Right lobe of liver (tissue), 6 donors: ENCODE measurements at places on chromosomes 5 and 9.

DNA sequence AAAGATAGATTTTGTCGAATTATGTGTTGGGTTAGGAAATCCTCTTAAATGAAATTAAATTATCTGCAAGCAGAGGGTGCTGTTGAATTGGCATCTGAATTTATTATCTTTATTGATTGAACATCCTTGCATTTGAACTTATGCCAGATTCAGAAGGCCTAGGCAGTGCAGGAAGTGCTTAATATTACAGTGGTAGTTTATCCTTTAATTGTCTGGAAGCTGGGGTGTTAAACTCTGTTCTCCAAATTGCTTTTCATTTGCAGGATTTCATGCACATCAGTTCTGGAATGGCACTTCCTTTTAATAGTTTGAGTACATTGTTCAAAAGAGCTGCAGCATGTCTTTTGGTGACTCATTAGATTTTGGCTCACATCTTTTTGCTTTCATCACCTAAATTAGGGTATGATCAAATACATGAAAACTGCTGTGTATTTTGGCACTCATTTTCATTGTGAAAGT, 186.3 kb downstream of the KDM4C start:
- no peak for DNase-seq

DNA sequence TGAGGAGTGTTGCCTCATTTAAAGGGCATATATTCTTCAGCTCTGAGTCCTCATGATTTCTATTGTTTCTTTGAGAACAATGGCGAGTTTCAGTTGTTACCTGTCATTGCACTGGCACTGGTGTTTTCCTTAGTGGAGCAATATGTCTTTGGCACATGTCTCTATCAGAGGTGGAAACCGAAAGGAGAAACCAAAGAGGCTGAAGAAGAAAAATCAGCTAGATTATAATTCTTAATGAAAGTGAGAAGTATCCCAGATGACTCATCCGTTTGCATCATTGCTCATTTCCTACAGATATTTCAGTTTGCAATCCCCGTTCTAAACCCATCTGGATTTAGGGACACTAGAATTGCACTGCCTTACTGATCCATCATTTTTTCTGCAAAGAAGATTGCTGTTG, 324.6 kb downstream of the TMEM232 start:
- no peak for DNase-seq

GRCh38 chr9:75109210-75109839, 21.0 kb downstream of the OSTF1 start:
- DNase-seq = no peak

GRCh38 chr5:134115806-134116175, 1.3 kb downstream of the TCF7 start:
- DNase-seq = no peak

DNA sequence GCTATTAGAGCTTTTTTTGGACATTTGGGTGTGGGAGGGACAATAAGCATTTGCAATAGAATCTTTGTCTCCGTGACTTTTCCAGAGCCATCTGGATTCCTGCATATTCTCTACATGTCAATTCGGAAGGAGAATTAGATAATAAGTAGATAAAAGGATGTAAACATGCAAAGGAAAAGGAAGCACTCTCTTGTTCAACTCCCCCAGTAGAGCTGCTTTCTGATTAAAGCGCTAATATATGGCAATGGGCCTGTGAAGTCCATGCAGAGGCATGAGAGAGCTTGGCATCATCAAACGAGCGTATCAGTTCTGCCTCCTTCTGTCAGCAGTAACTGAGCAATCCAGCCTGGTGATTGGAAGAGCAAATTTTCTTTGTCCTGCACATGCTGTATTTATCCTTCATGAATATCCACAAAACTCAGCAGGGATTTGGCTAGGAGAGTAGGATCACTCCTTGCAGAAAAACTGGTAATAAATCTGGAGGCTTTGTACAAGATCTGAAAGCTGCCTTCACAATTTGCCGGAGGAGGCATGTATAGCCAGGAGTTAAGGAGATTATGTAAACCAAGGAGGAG, 1752.9 kb downstream of the MAT2B start:
- no peak for DNase-seq

DNA sequence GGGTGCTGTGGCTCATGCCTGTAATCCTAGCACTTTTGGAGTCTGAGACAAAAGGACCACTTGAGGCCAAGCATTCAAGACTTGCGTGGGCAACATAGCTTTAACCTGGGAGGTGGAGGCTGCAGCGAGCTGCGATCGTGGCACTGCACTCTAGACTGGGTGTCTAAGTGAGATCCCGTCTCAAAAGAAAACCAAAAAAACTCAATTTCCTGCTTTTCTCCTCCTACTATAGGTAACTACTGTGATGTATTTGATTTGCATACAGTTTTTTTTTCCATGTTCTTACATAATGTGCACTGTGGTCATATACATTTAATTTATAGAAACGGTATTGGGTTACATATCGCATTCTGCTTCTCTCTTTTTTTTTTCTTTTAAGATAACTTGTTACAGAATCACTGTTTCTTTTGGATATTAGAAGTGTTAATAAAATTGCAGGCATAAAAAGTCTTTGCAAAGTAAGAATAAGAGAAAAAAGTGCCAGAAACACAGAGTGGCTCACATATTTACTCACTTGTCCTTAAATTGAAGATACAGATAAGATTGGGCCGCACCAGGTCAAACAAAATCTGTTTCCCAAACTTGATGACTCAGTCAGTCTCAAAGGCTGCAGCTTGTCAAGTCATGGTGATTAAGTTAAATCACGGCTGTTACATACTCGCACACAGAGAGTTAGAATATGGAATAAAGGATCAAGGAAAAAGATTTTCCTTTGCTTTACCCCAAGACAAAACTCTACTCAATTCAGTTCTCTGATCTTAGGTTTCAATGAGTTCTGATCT, 2.0 kb upstream of the PTGR1 start:
- no peak for DNase-seq

GRCh38 chr9:76562511-76562911, 103.5 kb downstream of the GCNT1 start:
- DNase-seq = no peak

DNA sequence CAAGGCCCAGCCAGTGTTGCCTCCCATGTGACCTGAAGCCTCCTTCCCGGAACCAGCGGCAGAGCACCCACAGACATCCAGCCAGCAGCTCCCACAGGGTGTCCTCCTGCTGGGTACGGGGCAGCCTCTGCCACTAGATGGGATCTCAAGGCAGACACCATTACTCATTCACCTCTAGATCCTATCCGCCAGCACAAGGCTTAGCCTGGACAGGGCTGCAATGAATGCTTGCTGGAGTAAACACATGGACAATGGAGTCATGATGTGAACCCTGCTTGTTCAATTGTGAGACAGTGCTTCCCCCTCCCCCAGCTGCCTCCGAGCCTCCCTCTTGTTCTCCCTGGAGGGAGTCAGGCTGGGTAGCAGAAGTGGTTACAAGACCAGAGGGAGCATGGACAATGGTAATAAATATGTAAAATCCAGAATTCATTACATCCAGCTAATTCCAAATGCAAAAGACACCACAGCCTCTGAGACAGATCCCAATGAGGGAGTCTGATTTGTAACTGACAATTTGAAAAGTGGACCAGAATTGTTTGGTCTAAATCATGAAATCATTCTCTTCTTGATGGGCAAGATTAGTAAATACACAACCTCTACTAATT, 132.0 kb downstream of the CRB2 start:
- DNase-seq = no peak

DNA sequence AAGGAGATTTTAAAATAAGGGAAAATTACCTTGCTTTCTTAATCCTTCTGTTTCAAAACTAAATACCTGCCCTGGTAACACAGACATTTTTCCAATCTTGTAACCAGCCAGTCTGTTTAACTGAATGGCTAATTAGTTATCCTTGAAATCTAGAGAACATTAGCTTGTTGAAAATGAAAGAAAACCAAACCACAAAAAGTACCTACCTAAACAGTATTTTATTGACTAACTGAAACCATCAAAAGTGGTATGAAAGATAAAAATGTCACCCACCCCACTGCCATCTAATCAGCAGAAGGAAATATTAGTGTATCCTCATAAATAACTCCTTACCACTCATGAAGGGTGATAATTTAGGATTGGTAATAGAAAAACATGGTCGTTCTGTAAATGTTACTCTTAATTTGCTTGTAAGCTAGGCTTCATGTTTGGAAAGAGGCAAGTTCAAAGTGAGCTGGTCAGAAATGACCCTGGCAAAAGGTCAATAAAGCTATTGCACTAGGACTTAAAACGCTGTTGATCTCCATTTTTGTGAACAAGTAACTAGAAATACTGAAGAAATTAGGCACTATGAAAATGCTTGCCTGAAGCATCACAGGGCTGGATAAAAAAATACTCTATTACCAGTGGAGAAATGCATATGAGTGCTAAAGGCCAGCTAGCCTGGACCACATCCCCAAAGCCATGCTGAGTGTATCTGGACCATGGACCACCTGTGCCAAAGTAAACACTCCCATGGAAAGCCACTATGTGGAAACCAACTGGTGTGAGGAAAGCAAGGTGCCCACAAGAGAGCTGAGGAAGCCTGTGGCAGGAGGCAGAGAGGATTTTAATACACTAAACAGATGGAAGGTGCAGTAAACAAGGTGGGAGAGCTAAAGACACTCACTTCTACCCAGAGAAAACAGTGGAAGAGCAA, 8.4 kb downstream of the SEMA5A start:
- peak; percentile 53 for DNase-seq

DNA sequence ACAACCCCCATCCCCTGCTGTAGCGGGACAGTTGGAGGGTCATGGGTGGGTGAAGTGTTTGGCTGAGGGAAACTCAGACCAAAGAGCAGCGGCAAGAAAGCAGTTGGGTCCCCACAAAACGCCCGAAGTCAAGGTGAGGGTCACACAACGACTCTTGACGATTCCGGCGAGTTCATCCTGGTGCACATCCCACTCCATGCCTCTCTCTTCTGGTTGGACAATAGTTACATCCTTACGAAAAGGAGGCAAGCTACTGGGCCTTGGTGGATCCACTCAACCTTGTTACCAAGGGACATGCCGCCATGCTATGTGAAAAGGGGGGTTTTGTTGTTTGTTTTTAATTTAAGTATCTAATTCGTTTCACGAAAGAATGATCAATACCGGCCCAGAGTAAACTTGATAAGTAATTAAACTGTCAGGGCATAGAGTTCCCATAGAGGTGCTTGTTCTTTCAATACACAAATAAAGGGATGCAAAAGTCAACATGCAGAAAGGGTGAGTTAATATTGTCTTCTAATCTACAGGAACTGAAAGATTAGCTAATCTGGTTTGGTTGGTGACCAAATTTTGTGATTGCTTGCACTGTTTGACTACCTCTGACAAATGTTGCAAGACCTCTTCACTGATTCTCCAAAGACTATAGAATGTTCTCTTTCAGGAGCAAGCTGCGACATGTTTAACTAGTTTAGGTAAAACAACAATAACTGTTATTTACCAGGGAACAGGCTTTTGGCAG, 732 bp upstream of the SMIM15 start:
- no peak for DNase-seq

GRCh38 chr9:111287127-111287526, 42.9 kb downstream of the OR2K2 start:
- DNase-seq = no peak

DNA sequence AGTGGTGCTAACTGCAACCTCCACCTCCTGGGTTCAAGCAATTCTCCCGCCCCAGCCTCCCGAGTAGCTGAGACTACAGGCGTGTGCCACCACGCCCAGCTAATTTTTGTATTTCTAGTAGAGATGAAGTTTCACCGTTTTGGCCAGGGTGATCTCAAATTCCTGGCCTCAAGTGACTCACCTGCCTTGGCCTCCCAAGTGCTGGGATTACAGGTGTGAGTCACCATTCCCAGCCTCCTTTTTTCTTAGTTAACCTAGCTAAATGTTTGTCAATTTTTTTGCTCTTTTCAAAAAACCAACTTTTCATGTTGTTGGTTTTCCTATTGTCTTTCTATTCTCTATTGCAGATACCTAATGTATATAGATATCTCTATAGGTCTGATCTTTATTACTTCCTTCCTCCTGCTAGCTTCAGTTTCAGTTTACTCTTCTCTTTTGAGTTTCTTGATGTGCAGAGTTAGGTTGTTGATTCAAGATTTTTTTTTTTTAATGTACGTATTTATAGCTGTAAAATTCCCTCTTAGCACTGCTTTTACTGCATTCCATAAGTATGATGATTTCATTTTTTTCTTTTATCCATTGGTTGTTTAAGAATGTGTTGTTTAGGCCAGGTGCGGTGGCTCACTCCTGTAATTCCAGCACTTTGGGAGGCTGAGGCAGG, 32.9 kb downstream of the FGD3 start:
- DNase-seq = no peak

- DNase-seq = no peak
These were observed 92.9 kb downstream of the SPATA31D1 start for GRCh38 chr9:82081496-82081895.

DNA sequence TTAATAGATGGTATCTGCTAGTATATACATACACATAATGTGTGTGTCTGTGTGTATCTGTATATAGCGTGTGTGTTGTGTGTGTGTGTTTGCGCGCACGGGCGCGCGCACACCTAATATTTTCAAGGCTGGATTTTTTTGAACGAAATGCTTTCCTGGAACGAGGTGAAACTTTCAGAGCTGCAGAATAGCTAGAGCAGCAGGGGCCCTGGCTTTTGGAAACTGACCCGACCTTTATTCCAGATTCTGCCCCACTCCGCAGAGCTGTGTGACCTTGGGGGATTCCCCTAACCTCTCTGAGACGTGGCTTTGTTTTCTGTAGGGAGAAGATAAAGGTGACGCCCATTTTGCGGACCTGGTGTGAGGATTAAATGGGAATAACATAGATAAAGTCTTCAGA, 757 bp downstream of the FXN start:
- DNase-seq = no peak
